ENCODE measurements at places on chromosomes 1 and 21.

DNA sequence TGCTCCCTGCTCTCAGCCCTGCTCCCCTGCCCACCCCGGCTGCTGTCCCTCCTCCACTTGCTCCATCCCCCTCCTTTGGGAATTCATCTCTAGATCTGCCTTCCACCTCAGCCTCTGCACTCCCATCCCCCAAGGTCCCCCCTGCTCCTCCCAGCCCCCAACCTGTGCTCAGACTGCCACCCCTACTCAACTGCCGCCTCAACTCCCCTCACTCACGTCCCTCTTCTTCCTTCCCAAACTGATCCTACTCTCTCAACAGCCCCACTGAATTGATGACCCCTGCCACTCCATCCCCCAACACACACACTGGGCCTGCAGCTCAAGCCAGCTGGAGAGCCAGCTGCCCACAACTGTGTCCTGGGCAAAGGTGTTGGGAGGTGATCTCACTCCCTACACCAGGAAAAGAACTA, 15.8 kb upstream of the ETV3L start:
- no peak for DNase-seq

- peak; percentile 36 for DNase-seq
Observed at GRCh38 chr1:48236716-48237470, 14.4 kb downstream of the SLC5A9 start.

DNA sequence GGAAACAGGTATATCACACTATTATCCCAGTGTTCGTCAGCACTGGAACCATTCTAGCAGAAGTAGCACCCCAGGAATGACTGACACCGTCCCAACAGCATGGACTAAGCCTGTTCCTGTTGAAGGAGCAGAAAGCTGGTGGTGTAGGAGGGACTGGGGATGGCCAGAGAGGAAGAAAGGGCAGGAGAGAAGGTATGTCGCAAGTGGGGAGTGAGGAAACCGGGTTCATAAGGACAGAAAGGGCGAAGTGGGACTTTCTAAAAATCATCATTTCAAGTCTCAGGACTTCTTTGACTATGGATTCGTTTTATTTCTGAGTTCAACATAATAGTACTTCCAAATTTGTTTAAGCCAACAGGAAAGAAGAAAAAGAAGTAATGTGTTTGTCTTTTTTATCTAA, 19.7 kb upstream of the MX1 start:
- DNase-seq, result no peak

DNA sequence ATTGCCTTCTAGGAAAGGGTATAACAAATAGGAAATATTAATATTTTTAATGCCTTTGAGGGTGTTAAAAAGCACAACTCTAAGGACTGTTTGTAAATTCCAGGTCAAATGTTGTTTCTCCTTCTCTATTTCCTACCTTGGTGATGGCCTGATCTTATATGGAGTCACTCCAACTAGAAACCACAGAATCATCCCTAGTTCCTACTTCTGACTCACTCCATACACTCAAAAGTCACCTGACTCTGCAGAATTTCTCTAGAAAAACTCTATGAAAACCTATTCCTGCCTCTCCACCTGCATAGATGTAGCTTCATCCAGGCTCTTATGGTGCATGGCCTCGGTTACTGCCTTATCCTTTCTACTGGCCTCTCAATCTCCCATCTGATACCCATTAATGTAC, 14.5 kb downstream of the RGS4 start:
- DNase-seq, result no peak

DNA sequence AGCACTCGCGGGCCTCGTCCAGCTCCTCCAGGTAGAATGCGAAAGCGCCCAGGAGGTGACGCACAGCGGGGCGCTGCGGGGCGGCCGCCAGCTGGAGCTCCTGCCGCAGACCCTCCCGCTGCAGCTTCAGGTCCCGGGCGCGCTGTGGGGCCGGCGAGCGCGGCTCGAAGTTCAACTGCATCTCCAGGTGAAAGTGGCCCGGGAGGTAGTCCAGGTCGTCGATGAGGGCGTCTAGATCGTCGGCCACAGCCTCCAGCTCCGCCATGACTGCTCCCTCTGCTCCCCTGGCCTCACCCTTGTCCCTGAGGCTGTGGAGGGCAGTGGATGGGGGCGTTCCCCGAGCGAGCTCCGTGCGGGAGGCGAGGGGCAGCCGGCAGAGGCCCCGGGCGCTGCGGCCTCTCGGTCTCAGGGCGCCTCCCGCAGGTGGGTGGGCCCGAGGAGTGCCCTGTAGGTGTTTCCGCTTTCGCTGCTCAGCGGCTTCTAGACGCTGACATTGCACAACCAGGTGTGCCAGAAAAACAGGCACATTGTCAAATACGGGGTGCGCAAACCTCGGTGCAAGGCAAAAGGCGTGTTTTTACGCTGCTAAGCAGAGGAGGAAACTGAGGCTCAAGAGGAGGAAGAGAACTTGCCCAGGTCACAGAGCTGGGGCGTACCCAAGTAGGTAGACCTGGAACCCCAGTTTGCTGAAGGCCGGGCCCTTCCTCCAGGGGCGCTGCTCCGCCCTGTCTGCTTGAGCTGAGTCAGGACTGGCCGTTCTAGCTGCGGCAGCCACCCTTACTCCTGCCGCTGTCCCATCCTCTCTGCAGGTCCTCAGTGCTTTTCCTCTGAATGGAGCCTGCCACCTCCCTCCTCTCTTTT, at the start of gene TTC22:
TSS of gene TTC22 (minus strand) at position 425 of the 861 bp plus-strand sequence. CDS start at position 265, 160 bp downstream.
- DNase-seq, result peak; percentile 70

DNA sequence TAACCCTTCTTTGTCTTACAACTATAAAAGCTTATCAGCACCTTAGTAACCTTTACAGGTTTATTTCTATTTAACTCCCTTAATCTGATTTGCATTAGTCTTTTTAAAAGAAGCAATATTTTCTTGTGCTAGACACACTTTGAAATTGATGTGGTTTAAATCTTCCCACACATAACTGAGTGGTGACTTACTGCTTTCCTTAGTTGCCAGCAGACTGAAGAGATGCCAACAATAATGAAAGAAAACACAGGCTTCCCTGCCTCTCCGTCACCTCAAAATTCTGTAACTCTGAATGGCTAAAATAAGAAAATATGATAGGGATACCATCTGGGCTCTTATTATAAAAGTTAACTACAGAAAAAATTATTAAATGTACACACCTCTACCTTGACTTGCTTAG, 196.8 kb downstream of the PTBP2 start:
- no peak for DNase-seq
